ENCODE measurements at places on chromosomes 4 and X. TPM values are rescaled to one million over a fixed set of nuclear protein-coding genes. Genes with fewer than 3 reads are reported as not detected.

- DNase-seq: no peak
- no peak overlapping the region for H3K4me3 ChIP-seq
- no peak overlapping the region for H3K27ac ChIP-seq
Measured at GRCh38 chrX:23803931-23804381, 21.0 kb downstream of the SAT1 start.

GRCh38 chr4:41212616-41213203, 1.6 kb downstream of the APBB2 start:
- H3K4me3 ChIP-seq: no peak overlapping the region
- H3K4me1 ChIP-seq: no peaks in the 10 kb centered on the region
- no peak overlapping the region for H3K27ac ChIP-seq
- peaks cover 14% of the 10 kb centered on the region for H3K27me3 ChIP-seq
- H3K36me3 ChIP-seq: no peaks in the 10 kb centered on the region

CENPI gene
- total RNA-seq: 2.3 TPM

TGIF2LX gene
- total RNA-seq: not detected

DNA sequence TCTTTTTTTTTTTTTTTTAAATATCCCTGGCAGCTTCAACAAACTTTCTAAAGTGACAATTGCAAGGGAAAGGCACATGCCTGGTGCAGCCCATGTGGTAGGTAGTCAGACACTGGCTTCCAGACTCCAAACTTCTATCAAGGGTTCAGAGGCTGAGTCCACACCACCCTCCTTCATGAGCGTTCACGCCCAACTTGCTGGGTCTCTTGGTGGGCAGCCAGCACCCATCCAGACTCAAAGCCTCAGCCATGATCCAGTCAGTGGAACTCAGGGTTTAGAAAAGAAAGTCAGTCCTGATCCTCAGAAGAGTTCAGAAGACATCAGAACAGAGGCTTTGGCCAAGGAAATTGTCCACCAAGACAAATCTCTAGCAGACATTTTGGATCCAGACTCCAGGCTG, 141.5 kb downstream of the SOWAHB start:
- H3K36me3 ChIP-seq: no peaks in the 10 kb centered on the region
- no peak overlapping the region for H3K27ac ChIP-seq
- DNase-seq: no peak
- no peaks in the 10 kb centered on the region for H3K27me3 ChIP-seq
- no peak overlapping the region for H3K4me3 ChIP-seq

- H3K27me3 ChIP-seq: no peaks in the 10 kb centered on the region
- H3K36me3 ChIP-seq: no peaks in the 10 kb centered on the region
- DNase-seq: no peak
- no peaks in the 10 kb centered on the region for H3K4me1 ChIP-seq
- no peak overlapping the region for H3K4me3 ChIP-seq
- H3K27ac ChIP-seq: no peak overlapping the region
Measured at GRCh38 chrX:117834076-117834475, 282.5 kb downstream of the KLHL13 start.

GRCh38 chr4:154741922-154742850, 1.6 kb upstream of the LRAT start:
- no peak overlapping the region for H3K27ac ChIP-seq
- no peaks in the 10 kb centered on the region for H3K36me3 ChIP-seq
- no peaks in the 10 kb centered on the region for H3K4me1 ChIP-seq
- H3K27me3 ChIP-seq: peaks cover 9% of the 10 kb centered on the region
- no peak overlapping the region for H3K4me3 ChIP-seq

Data from naive thymus-derived CD4-positive, alpha-beta T cell (primary cell).